Effector memory CD8-positive, alpha-beta T cell (primary cell): ENCODE measurements at places on chromosomes 2 and 18.

DNA sequence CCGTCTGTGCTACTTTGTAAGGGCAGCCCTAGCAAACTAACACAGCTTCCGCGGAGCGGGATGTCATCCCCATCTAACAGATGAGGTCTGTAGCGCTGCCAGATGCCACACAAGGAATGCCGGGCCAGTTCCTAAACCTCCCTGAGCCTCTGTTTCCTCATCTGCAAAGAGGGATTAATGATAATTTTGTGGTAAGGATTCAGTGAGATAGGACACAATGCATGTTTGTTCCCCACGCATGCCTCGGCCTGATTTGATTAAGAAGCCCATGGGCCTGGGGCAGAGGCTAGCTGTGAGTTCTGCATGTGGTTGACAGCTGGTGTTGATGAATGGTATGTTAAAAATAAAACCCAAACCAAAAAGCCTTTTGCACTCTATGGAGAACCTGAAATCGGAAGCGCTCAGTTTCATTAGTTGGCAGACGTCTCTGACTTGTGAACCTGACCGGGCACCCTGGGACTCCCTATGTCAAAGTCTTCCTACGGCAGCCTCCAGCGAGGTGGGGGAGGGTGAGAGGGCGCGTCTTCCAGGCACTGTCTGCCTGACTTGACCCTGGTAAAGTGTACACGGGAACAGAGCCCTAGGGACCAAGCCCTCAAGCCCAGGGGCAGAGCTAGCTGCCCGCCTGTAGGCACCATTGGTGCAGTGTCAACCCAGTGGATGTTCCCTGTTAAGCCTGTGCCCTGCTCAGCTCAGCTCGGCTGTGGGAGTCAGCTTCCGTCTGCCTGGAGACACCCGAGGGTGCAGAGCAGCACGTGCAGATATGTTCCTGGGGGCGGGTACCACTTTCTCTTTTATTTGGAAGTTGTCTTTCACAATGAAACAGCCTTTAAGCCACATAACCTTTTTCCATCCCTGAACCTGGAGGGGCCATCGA lies 14.8 kb upstream of the INHBB start:
- DNase-seq, result no peak

DNA sequence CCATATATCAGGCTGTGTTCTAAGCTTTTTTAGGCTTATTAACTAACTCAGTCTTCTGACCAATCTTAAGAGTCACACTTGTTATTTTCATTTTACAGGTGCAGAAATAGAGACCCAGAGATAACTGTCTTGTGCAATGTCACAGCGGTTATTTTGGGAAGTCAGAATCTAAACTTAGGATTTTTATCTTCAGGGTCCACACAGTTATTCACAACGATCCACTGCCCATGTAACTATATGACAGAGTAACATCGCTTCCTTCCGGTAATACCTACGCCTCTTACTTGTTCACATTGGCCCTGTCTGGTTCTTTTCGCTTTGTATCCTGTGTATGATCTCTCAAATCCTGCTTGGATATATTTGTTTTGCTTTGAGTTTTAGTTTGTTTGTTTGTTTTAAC lies 631.7 kb downstream of the LRP1B start:
- DNase-seq, result no peak

GRCh38 chr2:62660582-62661262 lies 44.8 kb upstream of the EHBP1 start:
- DNase-seq, result no peak

GRCh38 chr2:45045706-45046105 lies 36.5 kb upstream of the SIX2 start:
- DNase-seq, result no peak

DNA sequence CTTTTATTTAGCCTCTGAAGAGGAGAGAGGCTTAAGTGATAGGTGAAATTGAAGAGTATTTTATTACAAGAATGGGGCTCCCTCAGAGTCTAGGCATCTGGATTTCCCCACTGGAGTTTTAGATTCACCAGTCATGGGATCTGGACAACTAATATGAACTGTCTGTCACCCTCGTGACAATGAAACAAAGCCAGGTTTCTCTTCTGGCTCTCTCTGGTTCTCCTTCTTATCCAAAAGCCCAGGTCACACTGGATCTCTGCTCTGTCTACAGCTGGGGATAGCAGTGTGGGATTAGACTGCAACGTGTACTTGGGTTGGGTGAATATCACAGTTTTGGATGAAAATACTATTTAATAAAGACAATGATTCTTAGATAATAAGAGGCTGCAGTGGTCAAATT lies 31.2 kb downstream of the LHCGR start:
- DNase-seq, result no peak

DNA sequence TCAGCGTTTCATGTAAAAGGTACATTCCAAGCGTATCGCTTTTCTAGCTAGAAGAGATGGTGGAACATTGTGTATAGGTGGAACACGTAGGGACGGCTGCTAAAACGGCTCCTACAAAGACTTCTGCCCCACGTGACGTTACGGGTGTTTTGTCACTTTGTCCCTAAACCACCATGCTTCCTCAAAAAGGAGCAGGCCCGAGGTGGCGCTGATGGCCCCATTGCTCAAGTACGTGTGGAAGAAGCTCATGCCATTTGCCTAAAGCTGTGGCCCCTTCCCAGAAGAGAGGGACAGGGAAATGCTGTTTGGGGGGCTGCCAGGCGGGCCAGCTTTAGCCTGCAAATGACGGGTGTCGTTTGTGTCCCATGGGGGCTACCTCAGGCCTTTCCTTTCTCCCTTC lies 72.7 kb downstream of the TMEM247 start:
- no peak for DNase-seq

- DNase-seq, result no peak
Measured at GRCh38 chr2:8669157-8669817, 12.6 kb upstream of the ID2 start.

DNA sequence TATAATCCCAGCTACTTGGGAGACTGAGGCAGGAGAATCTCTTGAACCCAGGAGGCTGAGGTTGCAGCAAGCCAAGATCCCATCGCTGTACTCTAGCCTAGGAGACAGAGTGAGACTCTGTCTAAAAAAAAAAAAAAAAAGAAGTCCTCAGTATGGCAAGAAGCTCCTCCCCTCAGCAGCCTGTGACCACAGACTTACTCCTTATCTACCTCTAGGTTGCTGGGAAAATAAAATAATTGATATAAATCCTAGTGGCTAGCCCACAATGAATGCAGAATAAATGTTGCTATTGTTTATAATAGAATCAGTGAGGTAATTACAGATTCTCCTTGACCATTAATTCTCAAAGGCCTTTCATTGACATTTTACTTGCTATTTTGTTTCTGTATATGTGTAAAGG lies 70.6 kb downstream of the IRS1 start:
- DNase-seq, result no peak

- no peak for DNase-seq
Measured at GRCh38 chr2:28626891-28627421, 124.7 kb upstream of the PPP1CB start.

- DNase-seq, result no peak
Measured at GRCh38 chr18:22250591-22250996, 81.2 kb downstream of the GATA6 start.

DNA sequence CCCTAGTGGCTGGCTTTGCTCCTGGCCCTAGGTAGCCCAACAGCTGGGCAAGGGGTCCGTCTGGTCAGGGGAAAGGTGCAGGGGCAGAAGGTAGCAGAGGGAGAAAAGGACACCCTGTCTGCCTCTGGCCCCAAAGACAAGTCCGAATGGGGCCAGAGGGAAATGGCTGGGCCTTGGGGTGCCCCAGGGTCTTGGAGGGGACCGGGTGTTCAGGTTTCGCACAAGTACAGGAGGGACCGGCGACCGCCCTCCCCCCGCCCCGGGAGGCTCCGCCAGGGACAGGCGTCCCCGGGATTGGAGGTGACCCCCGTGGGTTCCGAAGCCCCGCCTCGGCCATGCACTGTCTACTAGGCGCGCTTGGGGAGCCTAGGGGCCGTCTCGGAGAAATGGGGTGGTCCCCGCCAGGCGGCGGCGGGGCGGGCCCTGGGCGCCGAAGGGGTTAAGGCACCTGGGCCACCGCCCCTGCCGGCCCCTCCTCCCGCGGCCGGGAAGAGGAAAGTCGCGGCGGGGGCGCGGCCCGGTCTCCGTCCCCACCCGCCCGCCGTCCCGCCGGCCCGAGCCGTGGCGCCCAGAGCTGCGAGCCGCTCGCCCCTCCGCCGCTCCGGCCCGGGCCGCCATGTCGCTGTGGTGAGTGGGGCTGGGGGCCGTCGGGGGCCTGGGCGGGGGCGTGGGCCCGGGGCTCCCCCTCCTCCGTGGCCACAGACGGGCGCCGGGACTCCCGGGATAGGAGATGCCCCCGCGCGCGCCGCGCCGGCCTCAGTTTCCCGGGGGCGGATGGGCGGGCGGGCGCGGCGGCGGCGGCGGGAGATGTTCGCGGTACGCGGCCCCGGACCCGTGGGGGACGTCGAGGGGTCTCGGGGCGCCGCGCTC lies at the start of gene B3GNT7:
TSS of gene B3GNT7 (plus strand) at position 523 of the 870 bp plus-strand sequence. CDS start at position 617, 94 bp downstream.
- DNase-seq, result no peak

DNA sequence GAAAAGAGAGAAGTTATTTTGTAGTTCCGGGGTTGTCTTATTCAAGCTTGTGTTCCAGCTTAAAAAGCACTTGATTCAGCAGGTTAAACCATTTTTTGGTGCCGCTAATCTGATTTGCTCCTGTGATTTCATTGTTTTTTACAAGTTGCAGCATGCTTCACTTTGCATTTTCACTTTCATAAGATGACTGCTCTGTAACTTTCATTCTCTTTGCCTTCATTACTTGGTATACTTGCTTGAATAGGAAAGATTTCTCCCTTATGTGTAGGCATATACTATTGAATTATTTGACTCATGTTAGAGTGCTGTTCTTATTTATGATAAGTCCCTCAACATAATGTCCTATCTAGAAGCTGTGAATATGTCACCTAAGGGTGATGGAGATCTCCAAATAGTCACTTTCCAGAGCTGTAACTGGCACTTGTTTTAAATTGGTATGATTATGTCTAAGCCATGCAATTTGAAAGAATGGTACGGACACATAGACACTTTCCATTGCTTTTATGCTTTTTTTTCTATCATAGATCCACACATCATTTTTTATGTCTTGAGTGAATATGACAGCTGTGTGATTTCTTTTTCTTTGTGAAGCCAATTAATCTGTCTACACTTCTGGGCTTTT lies 254.5 kb downstream of the DSEL start:
- no peak for DNase-seq
